Muscle of leg (tissue), 16 donors: ENCODE measurements at places on chromosomes 7 and 10. TPM values are rescaled to one million over a fixed set of nuclear protein-coding genes. Genes with fewer than 3 reads are reported as not detected.
A peak's percentile ranks its signal among the peaks of the same experiment; 100 is the strongest.

DNA sequence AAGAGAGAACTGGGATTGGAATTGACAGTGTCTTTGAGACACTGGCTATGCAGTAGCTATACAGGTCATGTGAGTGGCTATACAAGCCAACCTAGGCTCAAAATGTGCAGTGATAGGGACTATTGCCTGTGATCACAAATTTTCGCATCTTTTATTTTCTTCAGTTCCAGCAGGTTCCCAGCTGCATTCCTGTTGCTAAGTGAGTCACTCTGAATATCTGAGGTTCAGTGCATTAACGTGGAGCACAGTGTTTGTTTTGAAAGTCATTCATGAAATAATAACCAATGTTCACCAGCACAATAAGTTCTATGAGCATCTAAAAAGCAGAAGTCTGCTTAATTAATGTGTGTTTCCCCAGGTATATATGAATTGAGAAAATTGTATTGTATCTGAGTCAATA lies 1236.0 kb upstream of the CELF2 start:
- DNase-seq = no peak

The MSMB gene
- not detected for total RNA-seq

DNA sequence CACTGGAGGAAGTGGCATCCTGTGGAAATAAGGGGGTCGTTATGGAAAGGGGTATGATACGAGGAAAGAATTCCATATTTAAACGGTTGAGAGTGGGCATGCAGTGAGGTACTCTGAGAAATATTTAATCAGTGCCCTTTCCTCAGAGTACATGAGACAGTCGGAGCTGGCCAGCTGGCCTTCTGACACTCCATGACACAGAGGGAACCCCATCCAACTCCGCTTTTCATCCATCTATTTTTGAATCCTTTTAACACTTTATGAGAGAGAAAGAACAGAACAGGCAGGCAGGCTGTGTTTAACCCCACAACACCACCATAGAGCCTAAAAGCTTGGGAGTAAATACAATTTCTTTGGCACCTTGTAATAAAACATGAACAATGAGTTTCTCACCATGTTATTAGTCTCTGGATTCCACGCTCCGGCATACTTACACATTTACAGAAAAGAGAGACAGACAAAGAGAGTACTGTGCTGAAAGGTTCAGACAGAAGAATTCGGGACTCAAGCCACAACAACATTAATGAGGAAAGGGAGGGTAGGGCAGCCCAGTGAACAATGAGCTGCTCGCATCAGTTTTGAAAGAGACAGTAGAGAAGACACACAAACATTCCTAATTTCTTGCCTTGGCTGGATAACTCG lies 124.2 kb upstream of the PDLIM1 start:
- peak; percentile 60 for DNase-seq

The RPEL1 gene
- not detected for total RNA-seq

The BICC1 gene
- total RNA-seq = 23.8 TPM
